ENCODE measurements at places on chromosomes 2 and 18.

DNA sequence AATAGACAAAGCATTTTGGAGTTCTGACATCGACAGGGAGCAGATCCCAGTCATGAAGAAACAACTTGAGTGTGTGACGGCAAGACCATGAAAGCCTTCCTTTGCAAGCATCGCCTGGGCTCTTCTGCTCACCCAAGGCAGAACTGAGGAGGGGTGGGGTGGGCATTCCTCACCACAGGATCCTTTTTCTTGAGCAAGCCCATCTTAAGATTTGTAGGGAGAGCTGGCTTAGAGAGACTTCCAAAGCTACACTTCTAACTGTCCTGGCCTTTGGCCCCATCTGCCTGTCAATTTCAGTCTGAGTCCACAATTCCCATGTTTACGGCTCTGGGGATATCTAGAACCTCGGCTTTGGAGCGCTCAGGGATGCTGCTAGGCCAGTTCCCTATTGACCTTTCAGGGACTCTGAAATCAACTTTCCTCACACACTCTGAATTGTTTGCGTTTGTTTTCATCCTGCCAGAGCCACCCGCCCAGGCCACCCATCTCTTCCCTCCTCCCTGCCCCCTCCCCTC, 3.7 kb downstream of the KLHL14 start:
- no peak for DNase-seq

GRCh38 chr2:143258126-143258892, 129.1 kb downstream of the ARHGAP15 start:
- no peak for DNase-seq

DNA sequence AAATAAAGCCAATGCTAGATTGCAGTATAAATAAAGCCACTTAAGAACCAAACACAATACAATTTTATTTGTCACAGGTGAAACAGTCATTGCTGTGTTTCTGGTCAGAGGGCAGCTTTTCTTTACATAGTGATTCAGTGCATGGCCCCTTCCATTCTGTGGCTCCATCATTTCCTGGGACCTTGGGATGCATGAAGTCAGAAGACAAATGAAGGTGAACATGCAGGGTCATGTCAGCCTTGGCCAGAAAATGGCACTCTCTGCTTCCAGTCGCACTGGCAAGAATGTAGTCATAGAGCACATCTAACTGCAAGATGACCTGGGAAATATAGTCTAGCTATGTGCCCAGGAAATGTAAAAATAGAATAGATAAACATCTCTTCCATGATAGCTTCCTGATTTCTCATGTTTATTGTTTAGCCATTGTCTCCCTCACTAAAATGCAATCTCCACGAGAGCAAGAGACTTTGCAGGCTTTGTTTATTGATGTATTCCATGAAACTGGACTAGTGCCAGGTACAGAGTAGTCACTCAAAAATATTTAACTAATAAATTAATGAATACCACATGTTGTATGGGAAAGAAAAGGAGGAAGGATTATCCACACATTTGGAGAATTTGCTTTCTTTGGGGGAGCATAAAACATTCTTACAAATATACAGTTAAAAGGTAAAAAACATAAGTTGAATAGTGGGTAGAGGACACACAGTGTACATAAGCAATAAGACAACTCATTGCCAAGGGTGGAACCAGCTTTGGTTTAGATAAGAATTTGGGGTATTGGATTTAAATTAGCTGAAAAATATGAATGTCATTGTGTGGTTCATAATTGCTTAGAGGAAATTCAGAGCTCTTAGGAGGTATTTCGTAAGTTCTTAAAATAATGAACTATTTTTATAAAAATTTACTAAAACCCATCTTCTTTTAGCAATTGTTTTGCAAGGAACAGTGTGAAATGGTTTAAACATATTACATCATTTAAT, 343.8 kb downstream of the PID1 start:
- DNase-seq, result no peak

DNA sequence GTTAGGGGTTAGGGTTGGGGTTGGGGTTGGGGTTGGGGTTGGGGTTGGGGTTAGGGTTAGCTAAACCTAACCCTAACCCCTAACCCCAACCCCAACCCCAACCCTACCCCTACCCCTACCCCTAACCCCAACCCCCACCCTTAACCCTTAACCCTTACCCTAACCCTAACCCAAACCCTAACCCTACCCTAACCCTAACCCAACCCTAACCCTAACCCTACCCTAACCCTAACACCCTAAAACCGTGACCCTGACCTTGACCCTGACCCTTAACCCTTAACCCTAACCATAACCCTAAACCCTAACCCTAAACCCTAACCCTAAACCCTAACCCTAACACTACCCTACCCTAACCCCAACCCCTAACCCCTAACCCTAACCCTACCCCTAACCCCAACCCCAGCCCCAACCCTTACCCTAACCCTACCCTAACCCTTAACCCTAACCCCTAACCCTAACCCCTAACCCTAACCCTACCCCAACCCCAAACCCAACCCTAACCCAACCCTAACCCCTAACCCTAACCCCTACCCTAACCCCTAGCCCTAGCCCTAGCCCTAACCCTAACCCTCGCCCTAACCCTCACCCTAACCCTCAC, 24.1 kb upstream of the RABL2A start:
- DNase-seq, result no peak

DNA sequence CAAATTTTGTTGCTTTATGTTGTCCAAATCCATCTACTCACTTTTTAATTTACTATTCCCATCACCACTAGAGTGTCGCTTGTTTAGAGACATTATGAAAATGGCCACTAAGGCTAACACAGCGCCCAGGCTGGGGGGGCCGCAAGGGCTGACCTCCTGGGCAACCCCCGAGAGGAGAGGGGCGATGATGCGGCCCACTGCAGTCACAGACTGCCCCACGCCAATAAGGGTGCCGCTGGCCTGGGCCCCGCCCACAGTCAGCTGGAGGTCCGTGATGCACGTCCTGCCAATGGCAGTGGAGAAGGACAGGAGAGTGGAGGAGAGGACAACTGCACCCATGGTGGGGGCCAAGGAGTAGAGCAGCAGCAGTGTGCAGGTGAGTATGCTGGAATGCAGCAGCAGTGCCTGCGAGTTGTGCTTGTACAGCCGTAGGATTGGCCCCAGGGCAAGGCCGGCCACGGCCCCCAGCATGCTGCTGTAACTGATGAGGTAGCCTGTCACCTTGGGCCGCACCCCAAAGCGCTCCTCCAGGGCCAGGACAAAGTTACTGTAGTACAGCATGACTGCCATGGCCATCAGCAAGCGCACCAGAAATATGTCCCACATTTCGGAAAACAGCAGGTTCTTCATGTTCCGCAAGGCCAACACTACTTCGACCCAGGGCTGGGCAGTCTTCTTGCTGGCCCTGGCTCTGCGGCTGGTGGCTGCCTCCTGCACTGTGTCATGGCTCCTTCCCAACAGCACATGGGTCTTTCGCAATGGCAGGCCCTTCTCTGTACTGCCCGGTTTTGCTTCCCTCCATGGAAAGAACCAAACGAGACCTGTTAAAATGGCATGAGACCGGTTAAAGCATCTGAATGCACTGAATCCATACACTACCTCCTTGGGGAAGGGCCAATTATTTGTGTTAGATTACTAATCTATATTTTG, 43.2 kb upstream of the TMEM182 start:
- no peak for DNase-seq

DNA sequence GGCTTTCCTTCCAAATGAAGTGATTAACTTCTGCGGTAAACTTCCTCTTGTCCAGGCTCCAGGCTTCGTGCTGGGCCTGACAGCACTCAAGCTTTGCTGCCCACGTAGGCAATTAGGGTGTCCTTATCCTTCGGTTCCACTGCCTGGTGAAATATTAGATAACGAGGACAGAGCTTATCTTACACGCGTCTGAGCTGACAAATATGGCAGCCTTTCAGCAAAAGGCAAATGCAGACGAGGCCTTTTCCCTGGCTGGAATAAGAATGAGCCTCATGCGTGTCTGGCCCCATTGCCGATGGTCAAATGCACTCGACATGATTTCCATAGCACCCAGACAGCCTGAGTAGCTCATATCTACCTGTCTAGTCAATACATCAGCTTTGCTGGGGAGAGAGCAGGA, 141.5 kb downstream of the FAM210A start:
- DNase-seq, result no peak

DNA sequence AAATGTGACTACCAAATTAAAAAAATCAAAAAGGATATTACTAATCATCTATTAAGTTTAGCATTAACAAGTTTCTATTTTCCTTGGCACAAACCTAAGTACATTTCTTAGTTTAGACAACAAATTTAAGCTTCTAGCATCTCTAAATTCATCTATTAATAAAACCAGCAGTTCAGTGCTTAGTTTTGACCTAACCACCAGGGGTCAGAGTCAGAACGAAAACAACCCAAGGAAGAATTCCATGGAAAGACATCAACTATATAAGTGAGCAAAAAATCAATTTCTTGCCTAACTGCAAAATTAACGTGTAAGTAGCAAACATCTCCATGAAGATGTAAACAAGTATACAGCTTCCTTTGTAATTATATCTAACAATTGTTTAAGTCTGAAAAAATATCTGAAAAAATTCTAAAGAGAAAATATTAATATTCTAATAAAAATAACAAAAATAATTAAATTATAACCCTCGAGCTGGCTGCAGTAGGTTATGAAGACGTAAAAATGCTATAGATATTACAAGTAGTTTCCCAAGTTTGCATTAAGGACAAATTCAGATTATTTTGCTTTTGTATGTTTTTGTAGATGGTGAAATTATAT, 83.7 kb downstream of the CERKL start:
- DNase-seq, result no peak

GRCh38 chr2:205744074-205744591, 61.8 kb downstream of the NRP2 start:
- DNase-seq, result no peak

DNA sequence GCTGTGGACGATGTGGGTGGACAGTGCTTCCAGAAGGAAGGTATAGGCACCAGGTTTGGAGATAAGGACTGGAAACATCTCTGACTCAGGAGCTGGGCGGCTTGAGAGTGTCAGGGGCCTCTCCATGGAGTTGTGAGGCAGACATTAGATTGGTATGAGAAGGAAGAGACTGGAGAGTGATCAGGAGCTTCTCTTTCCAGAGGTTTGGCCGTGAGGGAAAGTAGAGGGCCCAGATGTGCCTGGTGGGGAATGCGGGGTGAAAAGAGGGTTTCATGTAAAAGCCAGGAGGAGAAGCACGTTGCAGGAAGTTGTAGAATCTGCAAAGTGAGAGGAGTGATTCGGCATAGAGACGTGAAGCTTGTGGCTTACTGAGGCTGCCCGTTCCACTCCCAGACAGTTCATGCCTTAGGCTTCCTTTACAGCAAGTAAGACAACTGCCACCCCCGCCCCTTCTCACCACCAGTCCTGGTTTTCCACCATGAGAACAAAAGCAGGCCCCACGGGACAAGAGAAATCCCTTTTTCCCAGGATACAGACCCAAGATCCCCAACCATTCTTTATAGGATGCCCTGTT, 166.3 kb upstream of the HDAC4 start:
- no peak for DNase-seq

DNA sequence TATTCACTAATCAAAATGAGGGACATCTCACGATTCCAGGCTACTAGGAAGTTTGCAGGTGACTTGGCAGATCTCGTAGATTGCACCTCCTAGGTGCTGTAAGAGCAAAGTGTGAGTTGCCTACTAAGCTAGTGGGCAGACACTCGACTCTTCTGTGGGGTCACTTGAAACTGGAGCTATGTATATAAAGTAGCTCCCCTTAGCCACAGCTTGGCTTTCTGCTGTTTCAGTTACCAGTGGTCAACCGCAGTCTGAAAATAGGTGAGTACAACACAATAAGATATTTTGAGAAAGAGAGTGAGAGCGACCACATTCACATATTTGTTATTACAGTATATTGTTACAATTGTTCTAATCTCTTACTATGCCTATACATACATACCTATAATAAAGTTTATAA, 23.3 kb downstream of the CTAGE1 start:
- no peak for DNase-seq

GRCh38 chr2:234864506-234864905, 87.3 kb upstream of the SH3BP4 start:
- DNase-seq, result no peak

GRCh38 chr2:118340103-118340502, 251.8 kb downstream of the INSIG2 start:
- no peak for DNase-seq

GRCh38 chr2:172058660-172059059, 26.6 kb upstream of the DLX1 start:
- no peak for DNase-seq

DNA sequence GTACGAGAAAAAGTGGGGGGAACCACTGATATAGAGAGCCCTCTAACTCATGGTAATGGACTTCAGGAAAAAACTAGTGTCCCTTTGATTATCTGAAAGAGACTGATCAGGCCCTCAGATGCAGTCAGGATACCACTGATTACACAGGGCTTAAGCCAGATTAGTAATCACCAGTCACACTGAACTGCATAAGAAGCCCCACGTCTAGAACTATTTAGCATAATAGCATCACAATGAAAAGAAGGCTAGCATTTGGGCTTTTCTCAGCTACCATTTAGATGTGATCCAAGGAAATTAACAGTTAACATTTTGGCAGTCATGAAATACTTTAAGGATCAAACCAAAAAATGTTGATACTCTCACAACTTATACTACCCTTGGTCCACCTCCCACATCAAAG, 813.1 kb upstream of the POU3F3 start:
- DNase-seq, result no peak

DNA sequence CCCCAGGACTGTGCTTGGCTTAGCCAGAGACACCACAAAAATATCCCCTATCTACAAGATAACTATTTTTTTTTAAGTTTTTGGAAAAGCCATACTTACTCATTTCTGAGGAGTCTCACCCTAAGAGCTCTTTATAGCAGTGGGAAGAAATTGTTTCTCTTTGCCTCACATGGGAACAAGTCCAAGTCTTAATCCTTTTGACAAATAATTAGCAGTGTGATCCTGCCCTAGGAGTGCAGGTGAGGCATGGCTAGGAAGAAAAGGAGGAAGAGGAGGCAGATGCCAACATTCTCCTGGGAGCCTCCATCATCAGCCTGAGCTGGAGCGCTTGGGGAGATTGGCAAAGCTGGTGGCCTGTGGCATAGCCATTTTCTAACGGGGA, 115.6 kb downstream of the STPG4 start:
- DNase-seq, result no peak

GRCh38 chr2:20669562-20670314, 2.8 kb downstream of the GDF7 start:
- no peak for DNase-seq

DNA sequence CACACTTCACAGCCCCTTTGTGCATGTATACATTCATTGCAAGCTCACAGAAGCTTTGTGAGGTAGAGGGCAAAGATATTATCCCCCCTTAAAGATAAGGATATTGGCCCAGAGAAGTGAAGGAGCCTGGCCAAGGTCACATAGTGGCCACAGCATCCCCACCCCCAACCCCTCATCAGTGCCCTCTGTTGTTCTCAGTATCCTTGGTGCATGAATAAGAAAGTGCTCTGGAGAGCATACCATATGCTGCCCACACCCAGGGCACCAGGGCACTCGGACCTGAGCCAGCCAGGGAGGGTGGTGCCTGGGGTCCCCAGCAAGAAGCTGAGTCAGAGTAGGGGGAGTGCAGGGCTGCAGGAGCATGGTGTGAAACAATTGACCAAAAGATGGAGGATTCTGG, 3.3 kb downstream of the DYSF start:
- no peak for DNase-seq

DNA sequence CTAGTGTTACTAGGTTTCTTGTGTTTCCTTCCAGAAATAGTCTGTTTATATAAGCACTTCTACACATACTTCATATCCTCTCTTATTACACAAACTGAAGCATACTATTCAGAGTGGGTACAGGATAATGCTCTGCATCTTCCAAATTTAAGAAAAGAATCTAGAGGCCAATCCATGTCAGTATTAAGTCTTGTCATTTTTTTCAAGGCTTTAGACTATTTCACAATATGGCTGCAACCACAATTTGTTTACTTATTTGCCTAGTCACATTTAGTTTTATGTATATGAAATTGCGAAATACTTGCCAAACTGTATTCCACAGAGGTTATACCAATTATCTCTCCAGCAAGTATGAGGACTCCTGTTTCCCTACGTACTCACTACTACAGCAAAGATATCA, 27.9 kb downstream of the IWS1 start:
- no peak for DNase-seq
